ENCODE measurements at places on chromosomes 12 and 14.

GRCh38 chr14:76867516-76868453 lies 41.6 kb downstream of the LRRC74A start:
- no peak for DNase-seq

DNA sequence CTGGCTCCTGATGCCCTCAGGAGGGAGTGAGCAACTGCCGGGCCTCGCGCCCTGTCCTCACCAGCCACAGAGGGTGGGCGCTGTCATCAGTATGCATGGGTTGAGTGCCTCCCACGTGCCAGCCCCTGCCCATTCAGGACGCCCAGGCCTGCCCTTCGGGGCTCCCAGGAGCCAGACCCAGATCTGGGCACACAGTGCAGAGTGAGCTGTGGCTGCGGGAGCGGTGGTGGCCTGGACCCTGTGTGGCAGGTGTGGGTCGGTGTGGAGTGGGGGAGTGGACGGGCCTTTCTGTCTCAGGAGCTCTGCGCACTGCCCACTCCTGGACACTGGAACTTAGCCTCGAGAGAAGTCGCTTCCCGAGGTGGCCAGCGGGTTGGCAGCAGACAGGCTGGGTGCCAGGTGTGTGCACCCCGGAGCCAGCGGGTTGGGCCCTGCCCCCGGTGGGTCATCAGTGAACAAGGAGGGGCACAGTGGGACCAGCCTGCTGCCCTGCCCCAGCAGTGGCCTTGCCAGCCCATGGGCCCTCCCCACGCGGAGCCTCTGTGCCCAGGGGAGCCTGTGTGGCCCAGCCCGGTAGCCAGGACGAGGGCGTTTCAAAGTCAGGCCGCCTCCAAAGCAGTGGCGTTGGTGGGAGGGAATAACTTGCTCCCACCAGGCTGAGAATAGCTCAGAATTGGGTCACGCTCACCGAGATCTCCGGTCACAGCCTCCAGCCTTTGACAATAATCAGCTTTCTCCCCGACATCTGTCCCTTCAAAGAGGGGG lies 9.5 kb downstream of the TRMT61A start:
- DNase-seq: no peak

- no peak for DNase-seq
Measured at GRCh38 chr12:101108130-101108529, 101.9 kb downstream of the SLC5A8 start.

DNA sequence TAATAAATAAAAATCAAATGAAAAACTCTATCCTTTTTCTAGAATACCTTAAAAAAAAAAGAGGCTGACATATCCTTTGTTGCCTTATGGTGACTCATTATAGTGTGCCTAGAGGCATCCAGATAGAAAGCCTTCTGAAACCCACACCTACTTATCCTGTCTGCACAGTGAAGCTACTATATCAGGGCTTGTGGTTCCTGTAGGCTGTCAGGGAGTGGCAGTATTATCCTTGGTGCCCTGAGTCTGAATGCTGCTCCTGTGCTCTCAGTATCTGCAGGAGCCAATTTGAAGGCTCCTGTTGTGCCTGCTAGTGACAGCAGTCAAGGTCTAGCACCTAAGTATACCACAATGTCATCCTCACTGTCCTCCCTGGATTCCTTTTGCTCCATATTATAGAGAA lies 168.4 kb upstream of the AVPR1A start:
- no peak for DNase-seq

DNA sequence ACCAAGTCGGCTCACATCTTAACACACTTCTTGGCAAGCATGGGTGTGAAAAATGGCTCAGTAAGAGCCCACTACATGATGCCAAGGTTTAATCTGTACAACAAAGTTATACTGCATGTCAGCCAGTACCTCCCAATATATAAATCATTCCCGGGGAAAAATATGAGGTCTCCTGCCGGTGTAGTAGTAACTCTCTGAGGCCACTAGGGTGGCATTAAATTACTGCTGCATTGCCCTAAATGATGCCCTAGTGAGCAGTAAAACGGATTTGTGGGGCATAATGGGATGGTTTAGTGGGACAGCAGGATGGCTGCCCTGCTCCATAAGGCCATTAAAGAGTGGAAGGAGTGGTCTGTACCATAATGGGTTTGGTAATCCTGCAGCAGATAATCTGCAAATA lies 267.7 kb downstream of the MED13L start:
- no peak for DNase-seq

- no peak for DNase-seq
Measured at GRCh38 chr12:50515587-50515986, 10.8 kb downstream of the DIP2B start.

- no peak for DNase-seq
Measured at GRCh38 chr12:42237853-42238239, 202 bp downstream of the YAF2 start.

- no peak for DNase-seq
Measured at GRCh38 chr14:32286602-32287001, 42.5 kb upstream of the AKAP6 start.

DNA sequence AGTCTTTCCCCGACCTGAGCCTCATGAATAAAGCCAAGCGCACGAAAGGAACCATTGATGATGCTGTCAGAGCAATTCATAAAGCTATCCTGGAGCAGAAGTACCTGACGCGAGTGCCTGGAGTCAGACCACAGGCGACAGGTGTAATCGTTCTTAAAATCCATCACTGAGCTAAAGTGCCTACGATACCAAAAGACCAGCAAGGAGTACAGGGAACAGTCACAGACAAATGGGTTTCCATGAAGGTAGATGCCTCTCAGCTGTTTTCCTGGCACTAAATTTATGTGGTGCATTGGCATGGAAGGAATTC lies 1.4 kb upstream of the PCED1B start:
- DNase-seq: no peak

GRCh38 chr12:43893670-43894069 lies 57.8 kb downstream of the TMEM117 start:
- DNase-seq: peak; percentile 68

- peak; percentile 89 for DNase-seq
Measured at GRCh38 chr14:68785534-68786490, 7.1 kb downstream of the ZFP36L1 start.

DNA sequence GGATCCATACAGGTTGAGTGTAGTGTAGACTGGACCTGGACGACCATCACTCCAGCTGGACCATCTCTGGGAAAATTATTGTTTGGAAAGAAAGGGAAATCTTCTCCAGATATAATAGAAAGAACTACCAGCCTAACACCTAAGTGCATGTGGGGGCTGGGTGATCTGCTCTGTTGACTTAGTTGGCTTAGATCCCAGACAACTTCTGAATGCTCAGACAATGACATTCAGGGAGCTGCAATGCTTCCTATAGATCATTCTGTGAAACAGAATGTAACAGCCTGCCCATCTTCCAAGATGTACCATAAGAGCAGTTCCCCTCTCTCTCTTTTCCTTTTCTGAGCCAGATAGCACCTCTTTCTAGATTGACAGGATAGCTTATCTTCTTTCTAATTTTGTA lies 572.8 kb upstream of the STXBP6 start:
- no peak for DNase-seq

GRCh38 chr14:20460458-20461224 lies 593 bp downstream of the PIP4P1 start:
- DNase-seq: no peak

DNA sequence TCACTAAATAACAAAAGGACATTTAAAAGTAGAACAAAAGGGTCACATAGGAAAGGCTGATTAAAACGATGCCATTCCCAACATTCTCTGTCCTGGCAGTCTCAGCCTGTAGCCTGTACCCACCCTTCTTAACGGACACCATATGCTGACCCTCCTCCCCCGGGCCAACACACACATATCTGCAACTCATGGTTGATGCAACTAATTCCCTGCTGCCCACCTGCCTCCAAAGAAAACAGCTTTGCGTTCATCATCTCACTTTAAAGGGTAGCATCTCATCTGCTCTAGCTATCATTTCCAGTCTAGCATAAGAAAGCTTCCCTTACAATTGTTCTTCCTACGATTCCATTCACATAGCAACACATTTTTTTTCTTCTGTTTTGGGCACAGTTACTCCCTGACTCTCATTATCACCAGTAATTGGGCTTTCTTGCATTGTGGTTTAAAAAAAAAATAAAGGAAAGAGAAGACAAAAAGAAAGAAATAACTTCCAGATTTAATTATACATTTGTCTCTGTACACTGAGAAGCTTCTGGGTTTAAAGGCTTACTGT lies 92.9 kb downstream of the KCNC2 start:
- DNase-seq: no peak

GRCh38 chr12:12891080-12891880 lies at the start of gene GPRC5A:
Gene GPRC5A, plus strand, starts transcription at chr12:12891562. Its CDS starts 16,688 bp downstream, at chr12:12908250.
- peak; percentile 90 for DNase-seq

DNA sequence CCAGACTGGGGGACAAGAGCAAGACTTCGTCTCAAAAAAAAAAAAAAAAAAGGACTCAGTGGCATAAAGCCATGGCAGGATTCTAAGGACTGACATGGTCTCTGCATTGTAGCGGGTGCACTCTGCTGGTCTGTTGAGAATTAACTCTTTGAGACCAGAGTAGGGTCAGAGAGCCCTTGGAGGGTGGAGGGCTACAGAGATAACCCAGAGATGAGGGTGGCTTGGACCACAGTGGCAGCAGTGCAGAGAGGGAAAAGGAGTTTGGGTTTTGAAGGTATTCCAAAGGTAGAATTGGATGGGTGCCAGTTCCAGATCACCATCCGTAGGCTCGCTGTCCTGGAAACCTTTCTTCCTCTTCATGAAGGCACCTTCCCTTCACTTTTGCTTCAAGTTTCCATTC lies 14.3 kb upstream of the DYNC1H1 start:
- DNase-seq: no peak

- peak; percentile 88 for DNase-seq
Measured at GRCh38 chr12:15558915-15559528, 230.2 kb downstream of the EPS8 start.

GRCh38 chr12:85329913-85330312 lies 49.9 kb downstream of the ALX1 start:
- DNase-seq: no peak

Measured in LHCN-M2 (cell line).